ENCODE measurements at places on chromosomes 13 and 19.
A peak's percentile ranks its signal among the peaks of the same experiment; 100 is the strongest.

- peak; percentile 14 for DNase-seq
Measured at GRCh38 chr19:45276284-45276687, 25.2 kb downstream of the MARK4 start.

DNA sequence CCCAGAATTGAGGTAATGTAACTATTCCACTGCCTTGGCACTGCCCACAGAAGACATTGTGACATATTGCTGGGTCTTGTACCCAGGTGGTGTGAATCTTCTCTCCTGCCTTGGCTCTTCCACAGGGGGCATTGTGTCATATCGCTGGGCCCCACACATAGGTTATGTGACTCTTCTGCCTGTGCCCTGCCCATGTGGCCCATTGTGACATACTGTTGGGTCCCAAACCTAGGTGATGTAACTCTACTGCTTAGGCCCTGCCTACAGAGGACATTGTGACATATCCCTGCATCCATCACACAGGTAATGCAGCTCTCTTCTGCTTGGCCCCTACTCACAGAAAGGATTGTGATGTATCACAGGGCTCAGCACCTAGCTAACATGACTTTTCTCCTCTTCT is 37.5 kb upstream of the ZNF254 start:
- DNase-seq, result no peak

DNA sequence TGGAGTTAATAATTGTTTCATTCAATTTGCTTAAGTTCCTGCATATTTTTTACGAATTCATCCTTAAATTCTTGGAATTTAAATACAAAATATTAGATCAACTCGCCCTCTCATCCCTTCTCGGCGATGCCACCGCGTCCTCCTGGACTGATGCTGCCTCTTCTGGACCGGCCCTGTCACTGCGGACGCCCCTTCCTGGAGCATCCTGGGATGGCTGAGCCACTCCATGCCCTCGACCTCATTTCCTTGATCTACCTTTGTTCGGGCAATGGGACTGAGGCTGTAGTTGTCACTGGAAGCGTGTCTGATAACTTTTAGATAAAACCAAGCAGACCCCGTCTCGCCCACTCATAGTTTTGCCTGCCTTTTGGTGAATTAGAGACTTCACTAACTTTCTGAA is 283.7 kb downstream of the TEX29 start:
- DNase-seq, result no peak

- DNase-seq, result no peak
Measured at GRCh38 chr19:35908973-35909683, 1.0 kb upstream of the TYROBP start.

- DNase-seq, result no peak
Measured at GRCh38 chr13:112669881-112670499, 19.8 kb upstream of the ATP11A start.

GRCh38 chr13:42762917-42763316 is 18.5 kb upstream of the FAM216B start:
- peak; percentile 51 for DNase-seq

GRCh38 chr13:40961214-40961613 is 57.9 kb downstream of the ELF1 start:
- DNase-seq, result no peak

All from adipocyte (in vitro differentiated cells).